Osteoblast (primary cell): ENCODE measurements at places on chromosomes 7 and 10. TPM values are rescaled to one million over a fixed set of nuclear protein-coding genes. Genes with fewer than 3 reads are reported as not detected.

The EXOC6 gene
- 5.0 and 8.7 TPM in 2 replicates for total RNA-seq

The SFMBT2 gene
- under 0.01 TPM in 2 replicates for total RNA-seq

The HTR7 gene
- total RNA-seq = 9.8 and 12.4 TPM in 2 replicates

The DDC gene
- not detected in 2 replicates for total RNA-seq

The HOXA2 gene
- total RNA-seq = 0.36 and 0.59 TPM in 2 replicates

The USP6NL gene
- 13.8 and 14.1 TPM in 2 replicates for total RNA-seq

The VPS37D gene
- total RNA-seq = 5.8 and 5.9 TPM in 2 replicates

The RUFY2 gene
- total RNA-seq = 35.5 and 36.8 TPM in 2 replicates

The GSAP gene
- 10.6 and 13.0 TPM in 2 replicates for total RNA-seq

The CYP2E1 gene
- 1.5 and 1.8 TPM in 2 replicates for total RNA-seq

The VAX1 gene
- total RNA-seq = not detected in 2 replicates

DNA sequence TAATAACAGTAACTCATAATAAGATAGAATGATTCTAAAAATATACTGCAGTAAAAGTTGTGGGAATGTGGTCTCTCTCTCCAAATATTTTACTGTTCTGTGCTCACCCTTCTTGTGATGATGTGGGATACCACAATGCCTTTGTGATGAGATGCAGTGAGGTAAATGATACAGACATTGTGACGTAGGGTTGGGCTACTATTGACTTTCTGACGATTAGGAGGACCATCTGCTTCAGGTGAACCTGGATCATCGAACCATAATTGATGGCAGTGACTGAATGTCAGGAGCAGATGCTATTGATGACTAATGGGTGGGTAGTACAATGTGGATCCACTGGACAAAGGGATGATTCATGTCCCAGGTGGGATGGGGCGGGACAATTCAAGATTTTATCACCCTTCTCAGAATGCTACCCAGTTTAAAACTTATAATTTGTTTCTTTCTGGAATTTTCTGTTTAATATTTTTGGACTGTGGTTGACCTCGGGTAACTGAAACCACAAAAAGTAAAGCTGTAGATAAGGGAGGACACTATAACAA, 73.9 kb upstream of the ARMC3 start:
- peak; percentile 32 for DNase-seq

- no peak for DNase-seq
These were observed 59.7 kb downstream of the MACC1 start for GRCh38 chr7:20157456-20157855.

DNA sequence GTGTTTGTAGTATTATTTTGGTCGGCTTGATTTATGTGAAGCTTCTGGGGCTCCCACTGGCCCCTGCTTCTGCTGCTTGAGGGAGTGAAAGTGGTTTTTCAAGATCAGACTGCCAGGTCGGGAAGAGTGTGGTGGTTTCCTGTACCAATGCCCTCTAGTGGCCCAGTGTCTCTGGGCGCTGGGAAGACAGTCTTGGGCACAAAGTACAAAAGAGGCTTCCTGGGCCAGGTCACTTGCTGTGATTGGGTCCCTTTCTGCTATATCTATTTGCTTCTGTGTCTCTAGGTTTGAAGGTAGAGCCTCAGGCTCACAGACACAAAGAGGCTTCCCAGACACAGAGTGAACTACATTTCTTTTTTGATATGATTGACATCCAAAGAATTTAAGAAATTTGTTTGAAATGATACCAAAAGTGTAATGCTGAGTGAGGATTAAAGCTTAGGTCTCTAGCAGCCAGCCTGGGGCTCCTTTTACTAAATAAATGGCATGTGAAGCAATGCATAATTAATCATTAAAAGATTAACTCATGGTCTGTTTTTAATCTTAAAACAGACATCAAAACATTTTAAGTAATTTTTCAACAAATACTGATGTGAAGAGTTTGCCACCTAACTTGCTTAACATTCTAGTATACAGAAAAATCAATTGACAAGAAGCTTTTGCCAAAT, 36.3 kb downstream of the ABCB1 start:
- DNase-seq = no peak

DNA sequence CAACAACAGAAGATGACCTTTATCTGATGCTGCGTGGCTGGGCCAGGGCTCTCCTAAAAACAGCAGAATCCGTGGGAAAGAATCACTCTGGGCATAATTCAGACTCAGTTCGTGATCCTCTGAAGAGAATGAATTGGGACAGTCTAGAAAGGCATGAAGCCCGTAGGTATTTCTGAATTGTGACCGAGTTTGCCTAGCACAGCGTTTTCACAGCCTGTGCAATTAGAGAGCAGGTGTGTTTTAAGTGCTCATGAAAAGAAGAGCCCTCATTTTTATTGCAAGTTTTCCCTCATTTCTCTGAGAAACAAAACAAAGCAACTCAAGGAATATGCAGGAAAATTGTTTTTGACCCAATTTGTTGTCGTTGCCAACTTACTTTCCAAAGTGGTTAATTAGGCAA, 366.2 kb downstream of the WDR11 start:
- DNase-seq = no peak

DNA sequence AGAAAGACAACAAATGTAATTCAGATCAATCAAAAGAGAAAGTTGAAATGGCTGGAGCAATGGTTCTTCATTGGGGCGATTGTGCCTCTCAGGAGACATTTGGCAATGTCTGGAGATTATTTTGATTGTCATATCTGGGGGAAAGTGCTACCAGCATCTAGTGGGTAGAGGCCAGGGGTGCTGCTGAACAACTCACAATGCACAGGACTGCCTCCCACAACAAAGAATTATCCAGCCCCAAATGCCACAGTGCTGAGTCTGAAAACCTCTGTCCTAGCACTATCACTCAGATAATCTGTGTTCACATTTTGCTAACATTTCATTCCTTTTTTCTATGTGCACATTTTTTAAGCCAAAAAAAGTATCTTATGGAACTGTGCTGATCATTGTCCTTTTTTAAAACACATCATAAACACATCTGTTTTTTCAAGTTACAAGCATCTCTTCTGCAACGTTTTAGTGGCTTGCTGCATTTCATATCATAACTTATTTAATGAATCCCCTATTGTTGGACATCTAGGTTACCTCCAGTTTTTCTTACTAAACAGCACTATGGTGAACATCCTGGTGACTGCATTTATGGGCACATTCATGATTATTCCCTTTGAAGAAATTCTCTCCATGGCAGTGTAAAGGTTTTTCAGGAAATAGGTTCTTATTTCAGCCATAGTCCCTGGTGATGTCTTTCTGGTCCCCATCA, 114.2 kb downstream of the C10orf105 start:
- no peak for DNase-seq

DNA sequence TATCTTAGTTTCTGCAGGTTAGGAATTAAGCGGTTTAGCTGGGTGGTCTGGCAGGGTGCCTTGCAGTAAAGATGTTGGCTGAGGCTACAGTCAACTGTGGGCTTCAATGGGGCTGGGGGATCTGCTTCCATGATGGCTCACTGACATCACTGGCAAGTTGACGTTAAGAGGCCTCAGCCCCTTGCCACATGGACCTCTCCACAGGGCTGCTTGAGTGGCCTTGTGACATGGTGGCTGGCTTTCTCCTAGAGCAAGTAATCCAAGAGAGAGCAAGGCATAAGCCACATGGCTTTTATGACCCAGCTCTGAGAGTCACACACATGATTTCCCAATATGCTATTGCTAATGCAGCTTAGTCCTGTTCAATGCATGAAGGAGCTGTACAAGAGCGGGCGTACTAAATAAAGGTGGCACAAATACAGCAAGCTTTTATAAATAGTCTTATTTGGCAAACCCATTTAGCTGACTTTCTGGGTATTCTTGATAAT, 109.1 kb downstream of the SEPTIN7 start:
- DNase-seq = no peak

- DNase-seq = no peak
These were observed 42.5 kb upstream of the FZD8 start for GRCh38 chr10:35684586-35684985.

DNA sequence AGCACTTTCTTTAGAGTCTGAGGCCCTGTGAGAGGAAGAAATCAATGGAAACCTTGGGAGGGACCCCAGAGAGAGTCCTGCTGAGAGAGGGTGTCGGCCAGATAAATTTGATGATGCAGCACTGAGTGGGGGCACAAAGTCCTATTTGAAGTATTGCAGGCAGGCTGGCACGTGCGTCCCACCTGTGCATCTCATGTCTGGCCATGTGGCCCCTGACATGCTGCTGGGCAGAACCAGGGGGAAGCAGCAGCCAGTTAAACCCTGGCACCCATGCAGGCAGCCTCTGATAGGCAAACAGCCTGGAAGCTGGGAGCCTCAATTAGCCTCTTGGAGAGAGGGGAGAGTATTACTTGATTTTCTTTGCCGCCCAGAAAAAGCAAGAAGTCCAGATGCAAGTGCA, 180.9 kb downstream of the PLXNA4 start:
- DNase-seq = no peak

DNA sequence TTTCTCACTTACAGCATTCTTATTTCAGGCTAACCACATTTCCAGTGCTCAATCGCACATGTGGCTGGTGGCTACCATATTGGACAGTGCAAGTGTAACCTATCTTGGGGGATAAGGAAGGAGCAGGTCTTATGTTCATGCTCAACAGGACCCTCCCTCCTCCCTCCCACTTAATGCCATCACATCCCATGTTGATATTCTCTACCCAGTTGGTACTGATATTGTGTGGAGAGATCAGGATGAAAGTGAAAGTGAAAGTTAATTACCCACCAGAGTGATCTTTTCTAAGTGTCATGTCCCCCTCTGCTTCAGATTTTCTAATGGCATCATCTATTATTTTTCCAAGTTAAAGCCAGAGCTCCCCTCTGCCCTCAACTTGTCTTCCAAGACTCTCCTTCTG, 91.6 kb downstream of the BMPER start:
- no peak for DNase-seq

DNA sequence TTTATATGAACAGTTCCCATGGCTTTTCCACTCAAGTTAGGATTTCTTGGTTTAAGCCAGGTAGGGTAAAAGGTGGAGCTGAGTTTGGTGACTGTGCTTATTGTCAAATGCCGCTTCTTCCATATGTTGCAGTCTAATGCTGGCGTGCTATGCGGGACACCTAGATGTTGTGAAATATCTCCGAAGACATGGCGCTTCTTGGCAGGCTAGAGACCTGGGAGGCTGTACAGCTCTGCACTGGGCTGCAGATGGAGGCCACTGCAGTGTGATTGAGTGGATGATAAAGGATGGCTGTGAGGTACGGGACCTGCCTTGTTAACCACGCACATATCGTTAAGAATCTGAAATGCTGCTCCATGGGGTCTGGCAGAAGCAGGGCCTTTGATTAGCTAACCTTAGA, 108.4 kb downstream of the FANK1 start:
- DNase-seq = no peak

GRCh38 chr7:129394982-129395914, 39.0 kb upstream of the STRIP2 start:
- DNase-seq = no peak

DNA sequence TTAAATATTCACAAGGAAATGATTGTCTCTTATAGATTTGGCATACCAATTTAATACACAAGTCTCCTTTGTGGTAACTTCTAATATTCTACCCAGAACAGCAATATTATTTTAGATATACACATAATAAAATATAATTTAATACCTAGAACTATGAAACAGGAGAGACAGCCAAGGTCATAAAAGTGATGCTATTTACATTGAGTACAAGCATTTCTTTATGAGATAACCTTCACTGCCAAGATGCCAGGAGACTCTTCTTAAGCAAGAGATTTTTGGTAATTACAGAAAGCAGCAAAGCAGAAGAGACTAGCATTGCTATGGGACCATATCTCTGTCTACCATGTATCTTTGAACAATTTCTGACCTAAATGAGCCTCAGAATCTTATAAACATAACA, 764.6 kb upstream of the GHITM start:
- no peak for DNase-seq

DNA sequence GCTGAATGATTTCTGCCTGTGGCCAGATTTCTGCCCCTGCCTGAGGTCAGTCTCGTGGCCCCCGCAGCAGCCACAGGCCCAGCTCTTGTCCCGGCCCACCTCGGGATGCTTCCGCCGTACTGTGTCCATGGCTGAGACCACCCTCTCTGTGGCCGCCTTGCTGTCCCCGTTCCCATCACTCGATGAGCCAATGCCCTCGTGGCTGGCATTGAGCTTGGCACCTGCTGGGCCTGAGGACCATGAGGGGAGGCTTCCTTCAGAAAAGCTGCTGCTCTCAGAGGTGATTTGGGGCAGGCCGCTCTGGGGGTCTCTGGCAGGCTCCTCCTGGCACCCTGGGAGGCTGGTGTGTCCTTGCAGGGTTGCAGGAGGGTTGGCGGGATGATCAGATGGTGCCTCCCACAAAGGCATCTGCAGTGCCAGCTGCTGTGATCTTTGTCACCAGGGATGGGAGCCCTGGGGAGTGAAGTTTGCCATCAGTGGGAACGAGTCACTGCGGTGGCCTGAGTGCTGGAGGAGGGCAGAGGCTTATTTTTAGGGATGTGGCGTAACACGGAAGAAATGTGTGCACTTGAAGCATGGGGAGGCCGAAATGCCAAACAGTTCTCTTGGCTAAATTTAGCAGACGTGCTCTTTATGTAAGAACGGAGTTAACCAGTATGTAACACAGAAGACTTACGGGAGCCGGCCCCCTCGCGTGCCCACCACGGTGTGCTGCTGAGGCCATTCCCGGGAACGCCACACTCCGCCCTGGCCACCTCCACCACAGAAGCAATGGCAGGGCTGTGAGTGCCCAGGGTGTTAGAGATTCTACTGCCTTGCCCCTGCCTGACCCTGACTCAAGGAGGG, 47.7 kb downstream of the VIPR2 start:
- DNase-seq = peak; percentile 69

DNA sequence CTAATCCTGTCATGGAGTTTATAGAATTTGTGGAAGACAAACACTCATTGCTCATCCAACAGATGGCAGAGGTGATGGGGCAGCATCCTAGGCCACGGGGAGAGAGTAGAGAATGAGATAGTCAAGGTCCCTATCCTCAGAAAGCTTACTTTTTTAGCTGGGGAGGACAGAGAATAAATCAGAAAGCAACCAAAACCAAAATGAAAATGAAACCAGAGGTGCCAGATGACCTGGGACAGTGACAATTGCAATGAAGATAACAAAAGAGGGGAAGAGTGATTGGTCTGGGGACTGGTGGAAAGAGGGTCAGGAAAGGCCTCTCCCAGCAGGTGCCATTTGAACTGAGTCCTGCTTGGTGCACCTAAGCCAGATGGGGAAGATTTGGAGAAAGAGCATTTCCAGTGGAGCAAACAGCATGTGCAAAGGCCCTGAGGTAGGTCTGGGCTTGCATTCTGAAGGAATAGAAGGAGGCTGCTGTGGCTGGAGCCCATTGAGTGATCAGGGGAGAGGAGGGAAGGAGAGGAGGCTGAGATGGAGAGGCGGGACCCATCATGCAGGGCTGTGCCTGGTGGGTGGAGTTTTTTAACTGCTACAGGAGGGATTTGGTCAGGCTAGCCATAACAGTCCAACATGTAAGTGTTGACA, 164.1 kb downstream of the RPS24 start:
- no peak for DNase-seq

- DNase-seq = peak; percentile 76
These were observed 97.2 kb downstream of the RALA start for GRCh38 chr7:39720586-39720985.

GRCh38 chr7:28239823-28240204, 59.2 kb upstream of the JAZF1 start:
- no peak for DNase-seq

DNA sequence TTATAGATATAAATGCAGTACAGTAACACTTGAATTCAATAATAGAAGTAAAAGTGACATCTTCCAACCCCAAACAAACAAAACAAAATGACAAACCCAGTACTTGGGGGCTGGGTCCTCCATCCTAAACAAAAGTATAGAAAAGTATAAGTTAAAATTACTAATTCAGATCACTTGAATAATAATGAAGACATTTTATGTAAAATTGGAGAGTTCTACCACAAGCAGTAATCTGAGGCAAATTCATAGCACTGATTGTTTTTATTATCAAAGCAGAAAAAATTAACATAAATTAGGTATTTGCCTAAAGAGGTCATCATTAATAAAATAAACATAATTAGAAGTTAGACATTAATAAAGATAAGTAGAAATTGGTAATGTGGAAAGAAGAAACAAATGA, 81.5 kb downstream of the ITPRID1 start:
- no peak for DNase-seq
